ENCODE measurements at places on chromosomes 6 and 20. TPM values are rescaled to one million over a fixed set of nuclear protein-coding genes. Genes with fewer than 3 reads are reported as not detected.

The TP53TG5 gene
- not detected for total RNA-seq

The OR2H2 gene
- total RNA-seq, result not detected

The ADGRF4 gene
- total RNA-seq, result 0.94 TPM

The APOBEC2 gene
- total RNA-seq, result not detected
